ENCODE measurements at places on chromosomes 5 and 9.

DNA sequence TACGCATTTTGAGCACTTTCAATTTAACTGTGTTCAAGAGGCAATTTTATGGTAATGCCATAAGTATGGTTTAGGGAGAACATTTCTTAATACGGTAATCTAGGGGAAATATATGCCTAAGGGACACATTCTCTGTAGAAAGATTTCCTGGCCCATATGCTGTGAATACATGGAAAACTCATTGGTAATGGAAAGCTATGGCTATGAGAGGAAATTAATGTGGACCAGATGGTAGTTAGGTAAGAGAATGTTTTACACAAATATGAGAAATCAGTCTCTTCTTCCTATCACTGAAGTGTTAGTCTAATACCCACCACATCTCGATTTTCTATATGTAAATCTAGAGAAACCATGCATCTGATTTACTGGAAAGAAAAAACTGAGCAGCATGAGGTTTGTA lies 105.0 kb downstream of the SEMA6A start:
- no peak for DNase-seq

DNA sequence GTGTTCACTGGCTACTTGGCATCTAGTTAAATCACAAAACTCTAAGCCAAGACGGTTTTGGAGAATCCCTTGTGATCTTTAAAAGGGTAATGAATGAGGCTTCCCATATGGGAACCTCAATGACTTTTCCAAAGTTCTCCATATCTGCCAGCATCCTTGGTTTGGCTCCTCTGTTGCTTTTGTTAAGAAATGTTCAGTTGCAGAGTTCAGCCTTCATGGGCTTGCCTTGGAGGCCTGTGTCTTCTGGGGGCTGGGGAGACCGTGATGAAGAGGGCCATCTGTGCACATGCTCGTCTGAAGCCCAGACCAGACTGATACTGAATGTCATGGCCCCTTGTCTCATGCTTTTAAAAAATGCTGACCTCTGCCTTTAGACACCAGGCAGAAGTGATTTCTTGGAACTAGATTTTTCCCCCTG lies 84.3 kb downstream of the RAI14 start:
- no peak for DNase-seq

DNA sequence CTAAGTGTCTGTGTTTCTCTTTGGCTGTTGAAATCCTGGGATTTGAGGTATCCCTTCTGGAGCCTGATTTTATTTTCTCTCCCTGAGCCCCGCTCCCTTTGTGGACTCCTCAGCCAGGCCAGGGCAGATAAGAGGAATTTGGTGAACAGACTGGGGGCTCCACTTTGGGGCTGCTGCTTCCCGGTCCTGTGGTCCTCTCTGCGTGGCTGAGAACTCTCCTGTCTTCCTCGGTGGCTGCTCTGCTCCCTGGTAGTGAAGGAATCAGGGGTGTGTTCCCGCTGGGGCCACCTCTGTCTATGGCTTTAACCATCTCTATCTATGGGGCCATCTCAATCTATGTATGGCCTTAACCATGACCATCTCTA lies 71.7 kb upstream of the SH3PXD2B start:
- DNase-seq = no peak

DNA sequence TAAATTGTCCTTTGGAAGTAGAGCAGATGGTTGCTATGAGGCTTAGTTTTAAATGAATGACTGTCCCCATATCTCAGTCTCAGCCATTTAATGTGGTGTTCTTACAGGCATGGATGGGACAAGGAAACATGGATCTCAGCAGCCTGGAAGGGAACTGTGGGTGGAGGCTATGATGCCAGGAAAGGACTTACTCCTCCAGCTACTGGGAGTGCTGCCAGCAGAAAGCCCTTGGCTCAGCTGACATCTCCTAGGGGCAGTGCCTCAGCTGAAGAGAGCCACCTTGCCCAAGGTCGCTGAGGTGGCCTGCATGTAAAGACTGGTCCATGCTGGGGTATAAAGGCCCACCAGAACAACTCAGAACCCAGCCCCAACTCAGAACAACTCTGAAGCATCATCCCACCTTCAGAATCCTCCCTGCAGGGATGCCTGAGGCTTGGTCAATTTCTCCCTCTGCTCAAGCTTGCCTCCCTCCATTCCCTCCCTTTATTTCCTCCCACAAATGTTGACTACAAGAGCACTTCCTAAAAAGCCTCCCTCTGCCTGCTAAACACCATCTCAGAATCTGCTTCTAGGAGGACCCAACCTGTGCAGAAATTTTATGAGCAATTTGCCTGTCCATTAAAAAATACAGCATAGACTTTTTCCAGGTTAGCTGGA lies 1.8 kb upstream of the PDE8B start:
- no peak for DNase-seq

- DNase-seq = no peak
Observed at GRCh38 chr9:81886665-81887064, 41.6 kb upstream of the SPATA31D4 start.

- no peak for DNase-seq
Observed at GRCh38 chr9:88182501-88182900, 44.2 kb upstream of the SPATA31C2 start.

DNA sequence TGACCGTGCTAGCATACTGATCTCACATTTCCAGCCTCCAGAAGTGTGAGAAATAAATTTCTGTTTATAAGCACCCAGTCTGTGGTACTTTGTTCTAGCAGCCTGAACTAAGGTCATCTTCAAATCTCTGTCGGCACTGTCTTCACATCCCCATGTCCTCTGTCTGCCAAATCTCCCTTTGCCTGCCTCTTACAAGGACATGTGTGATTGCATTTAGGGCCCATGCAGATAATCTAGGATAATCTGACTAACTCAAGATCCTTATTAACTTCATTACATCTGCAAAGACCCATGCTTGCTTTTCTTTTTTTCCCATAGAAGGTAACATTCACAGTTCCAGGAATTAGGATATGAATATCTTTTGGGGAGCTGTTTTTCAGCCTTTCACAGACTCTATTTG lies 132.7 kb downstream of the AOPEP start:
- no peak for DNase-seq

DNA sequence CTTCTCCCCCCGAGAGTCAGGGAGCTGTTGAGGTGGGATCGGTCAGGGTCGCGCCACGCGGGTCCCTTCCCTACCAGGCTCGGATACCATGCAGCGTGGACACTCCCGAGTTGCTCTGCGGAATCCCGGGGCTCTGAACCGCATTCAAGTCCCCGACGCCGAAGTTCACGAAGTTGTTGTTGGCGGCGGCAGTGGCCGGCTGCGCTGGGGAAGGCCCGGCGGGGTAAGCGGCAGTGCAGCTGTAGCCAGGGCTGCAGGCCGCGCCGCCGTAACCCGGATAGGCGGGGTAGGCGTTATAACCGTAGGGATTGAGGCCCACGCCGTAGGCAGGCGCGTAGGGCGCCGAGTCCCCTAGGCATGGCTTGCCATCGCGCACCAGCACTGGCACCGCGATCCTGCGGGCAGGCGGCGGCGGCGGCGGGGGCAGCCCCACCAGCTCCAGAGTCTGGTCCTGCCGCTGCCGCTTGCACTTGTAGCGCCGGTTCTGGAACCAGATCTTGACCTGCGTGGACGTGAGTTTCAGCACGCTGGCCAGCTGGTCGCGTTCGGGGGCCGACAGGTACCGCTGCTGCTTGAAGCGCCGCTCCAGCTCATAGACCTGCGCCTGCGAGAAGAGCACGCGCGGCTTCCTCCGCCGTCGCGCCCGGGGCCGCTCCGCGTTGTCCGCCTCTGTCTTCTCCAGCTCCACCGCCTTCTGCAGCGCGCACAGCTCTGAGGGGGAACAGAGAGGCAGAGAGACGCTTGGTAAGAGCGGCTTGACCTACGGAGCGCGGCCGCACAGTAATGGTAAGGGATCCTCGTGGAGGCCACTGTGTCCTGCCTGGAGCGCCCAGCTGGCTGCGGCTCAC lies 2.3 kb downstream of the NKX2-5 start:
- DNase-seq = no peak

DNA sequence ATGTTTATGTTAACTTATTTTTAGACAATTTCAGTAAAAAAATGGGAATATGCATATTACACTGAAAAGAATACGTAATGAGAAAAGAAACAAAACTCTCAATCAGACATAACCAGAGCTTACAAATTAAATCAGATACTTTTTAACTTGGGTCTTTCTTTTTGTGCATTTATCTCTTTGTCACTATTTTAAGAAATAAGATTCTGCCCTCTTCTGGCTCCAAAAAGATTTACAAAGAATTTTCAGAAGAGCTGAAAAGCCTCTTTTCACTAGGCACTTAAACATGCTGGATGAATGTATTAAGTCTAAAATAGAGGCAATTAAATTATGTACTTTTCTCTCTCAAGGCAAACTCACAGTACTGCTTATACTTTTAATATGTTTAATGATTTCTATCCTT lies 55.5 kb downstream of the CEP120 start:
- DNase-seq = no peak

- DNase-seq = no peak
Observed at GRCh38 chr5:5617024-5617423, 194.5 kb downstream of the ICE1 start.

- no peak for DNase-seq
Observed at GRCh38 chr9:125379208-125379607, 117.6 kb downstream of the GAPVD1 start.

DNA sequence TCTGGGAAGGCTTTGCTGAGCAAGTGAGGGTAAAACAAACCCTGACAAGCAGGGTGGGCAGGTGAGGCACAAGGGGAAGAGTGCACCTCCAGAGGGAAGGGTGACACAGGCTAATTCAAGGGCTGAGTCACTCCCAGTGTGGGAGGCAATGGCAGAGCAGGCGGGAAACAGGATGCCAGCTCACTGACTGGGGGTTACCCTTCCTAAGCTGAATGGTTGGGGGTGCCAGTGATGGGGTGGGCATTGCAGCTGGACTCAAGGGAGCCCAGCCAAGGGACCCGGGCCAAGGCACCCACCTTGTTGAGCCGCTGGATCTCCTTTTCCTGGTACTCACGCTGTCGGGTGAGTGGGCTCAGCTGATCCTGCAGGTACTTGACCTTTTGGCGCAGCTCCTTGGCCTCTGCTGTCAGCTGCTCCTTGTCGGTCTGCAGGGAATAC lies 18.4 kb downstream of the GPX3 start:
- no peak for DNase-seq

- no peak for DNase-seq
Observed at GRCh38 chr5:17224858-17225511, 7.6 kb downstream of the BASP1 start.

- no peak for DNase-seq
Observed at GRCh38 chr9:136673975-136674785, 11.5 kb downstream of the EGFL7 start.

DNA sequence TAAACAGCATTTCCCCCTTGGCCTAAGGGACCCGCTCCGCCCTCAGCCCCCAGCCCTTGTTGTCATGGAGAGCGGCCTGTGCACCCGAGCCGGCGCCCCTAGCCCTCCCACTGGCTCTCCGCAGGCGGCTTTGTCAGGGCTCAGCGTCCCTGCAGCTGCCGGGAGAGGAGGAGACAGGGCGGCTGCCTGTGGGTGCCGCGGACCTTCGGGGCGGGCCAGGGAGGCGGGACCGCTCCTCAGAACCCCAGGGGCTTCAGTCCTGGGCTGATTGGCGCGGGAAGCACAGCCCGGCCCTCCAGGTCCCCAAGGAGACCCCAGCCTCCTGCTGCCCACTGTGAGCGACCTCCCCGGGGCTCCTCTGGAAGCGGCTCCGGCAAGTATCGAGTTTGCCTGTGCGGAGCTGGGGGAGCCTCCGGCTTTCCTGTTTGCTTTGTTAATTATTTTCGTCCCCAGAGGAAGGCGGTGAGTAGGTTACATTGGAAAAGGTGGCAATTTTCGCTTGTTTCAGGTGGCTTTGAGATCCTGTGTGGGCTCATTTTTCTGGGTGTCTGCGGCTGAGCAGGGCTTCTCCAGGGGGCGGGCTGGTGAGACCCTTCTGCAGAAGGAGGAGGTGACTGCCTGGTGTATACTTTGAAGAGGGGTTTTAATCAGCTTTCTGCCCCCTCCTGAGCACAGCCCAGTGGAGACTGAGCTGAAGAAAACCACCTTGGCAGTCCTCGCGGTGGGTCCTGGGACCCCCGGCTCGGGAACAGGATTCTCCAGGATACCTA lies at the start of gene FGD3:
Gene FGD3, plus strand, starts transcription at position 256 of the 770 bp plus-strand sequence. CDS start 28,734 bp downstream, outside the sequence.
- no peak for DNase-seq

DNA sequence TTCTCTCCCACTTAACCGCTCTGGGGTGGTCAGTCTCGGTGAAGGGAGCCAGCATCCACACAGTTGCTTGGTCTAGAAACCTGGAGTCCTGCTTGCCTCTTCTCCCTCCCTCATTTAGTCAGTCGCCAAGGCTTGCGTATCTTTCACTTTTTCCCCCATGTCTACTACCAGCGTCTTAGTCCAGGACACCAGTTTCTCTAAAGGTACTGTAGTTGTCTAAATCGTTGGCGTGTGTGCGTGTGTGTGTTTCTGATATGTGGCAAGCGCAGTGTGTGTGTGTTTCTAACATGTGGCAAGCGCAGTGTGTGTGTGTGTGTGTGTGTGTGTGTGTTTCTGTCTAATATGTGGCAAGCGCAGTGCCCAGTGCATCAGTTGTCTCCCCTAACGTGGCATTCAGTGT lies 641 bp downstream of the ATP6V1G1 start:
- DNase-seq = no peak

GRCh38 chr9:131685753-131686706 lies 53.8 kb downstream of the RAPGEF1 start:
- no peak for DNase-seq

- no peak for DNase-seq
Observed at GRCh38 chr9:37931592-37931991, 27.7 kb upstream of the SLC25A51 start.

DNA sequence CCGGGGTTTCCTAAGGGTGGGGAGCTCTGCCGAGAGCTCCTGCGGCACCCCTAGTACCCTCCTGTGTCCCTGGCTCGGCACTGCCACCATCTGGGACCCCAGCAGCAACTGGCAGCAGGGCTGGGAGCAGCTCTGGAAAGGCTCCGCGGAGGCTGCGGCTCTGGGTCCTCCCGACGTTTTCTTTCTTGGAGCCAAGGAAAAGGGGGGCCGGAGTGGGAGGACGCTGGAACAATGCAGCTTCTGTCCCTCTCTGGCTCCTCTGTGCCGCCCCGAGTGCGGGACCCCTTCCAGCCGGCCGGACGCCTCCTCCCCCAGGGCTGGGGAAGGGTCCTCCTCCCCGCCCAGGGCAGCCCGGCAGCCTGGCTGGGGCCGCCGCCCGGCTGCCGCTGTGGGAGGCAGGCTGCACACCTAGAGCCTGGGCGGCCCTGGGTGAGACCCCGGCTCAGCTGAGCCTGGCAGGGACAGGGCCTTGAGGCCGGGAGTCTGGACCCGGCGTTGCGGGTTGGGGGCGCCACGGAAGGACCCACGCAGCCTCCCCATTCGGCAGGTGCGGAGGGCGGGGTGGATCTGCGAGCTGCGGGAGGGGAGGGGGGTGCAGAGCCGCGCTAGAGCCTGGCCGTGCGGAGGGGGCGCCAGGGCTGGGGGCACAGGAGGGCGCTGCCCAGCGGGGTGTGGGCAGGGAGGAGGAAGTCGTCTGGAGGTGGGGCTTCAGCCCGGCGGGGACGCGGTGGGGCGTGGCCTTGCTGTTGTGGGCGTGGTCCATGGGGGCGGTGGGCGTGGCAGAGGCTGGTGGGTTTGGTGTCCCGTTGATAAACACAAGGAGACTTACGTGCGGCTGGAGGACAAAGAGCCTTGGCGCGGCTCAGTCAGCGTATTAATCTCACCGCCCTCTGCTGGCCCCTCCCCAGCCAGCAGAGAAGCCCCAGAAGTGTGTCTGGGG lies 15.1 kb downstream of the GPSM1 start:
- no peak for DNase-seq

All from Panc1 (cell line).